Mesothelial cell of epicardium (in vitro differentiated cells): ENCODE measurements at places on chromosomes 7 and 10. TPM values are rescaled to one million over a fixed set of nuclear protein-coding genes. Genes with fewer than 3 reads are reported as not detected.

DHX32 gene
- total RNA-seq: 30.0 to 33.0 TPM (median 31.0 TPM) in 3 replicates

GLRX3 gene
- total RNA-seq: 70.0 to 76.8 TPM (median 74.6 TPM) in 3 replicates

DNA sequence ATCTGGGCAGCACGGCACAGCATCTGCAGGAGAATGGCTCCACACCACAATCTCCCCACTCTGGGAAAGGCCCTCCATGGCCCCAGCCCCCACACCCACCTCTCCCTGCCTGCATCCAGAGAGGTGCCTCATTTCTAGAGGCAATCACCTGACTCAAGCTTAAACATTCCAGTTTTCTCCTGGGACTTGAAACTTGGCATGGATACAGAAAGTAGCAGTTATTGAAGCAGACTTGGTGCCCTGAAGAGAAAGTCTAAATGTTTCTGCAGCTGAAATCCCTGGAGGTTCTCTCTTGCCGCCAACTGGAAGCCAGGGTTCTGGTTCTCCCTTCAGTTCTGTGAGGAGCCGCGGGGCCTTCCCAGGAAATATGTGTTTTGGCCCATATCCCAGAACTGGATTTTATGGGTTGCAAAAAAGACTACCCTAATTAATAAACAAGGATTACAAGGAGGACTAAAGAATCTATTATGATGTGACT is 122.8 kb downstream of the SKIDA1 start:
- peak overlapping the region; percentile 41 for H3K27ac ChIP-seq
- no peak for DNase-seq
- H3K27me3 ChIP-seq: no peaks in the 10 kb centered on the region
- H3K4me3 ChIP-seq: no peak overlapping the region
- peaks cover 2% of the 10 kb centered on the region for H3K36me3 ChIP-seq

DNA sequence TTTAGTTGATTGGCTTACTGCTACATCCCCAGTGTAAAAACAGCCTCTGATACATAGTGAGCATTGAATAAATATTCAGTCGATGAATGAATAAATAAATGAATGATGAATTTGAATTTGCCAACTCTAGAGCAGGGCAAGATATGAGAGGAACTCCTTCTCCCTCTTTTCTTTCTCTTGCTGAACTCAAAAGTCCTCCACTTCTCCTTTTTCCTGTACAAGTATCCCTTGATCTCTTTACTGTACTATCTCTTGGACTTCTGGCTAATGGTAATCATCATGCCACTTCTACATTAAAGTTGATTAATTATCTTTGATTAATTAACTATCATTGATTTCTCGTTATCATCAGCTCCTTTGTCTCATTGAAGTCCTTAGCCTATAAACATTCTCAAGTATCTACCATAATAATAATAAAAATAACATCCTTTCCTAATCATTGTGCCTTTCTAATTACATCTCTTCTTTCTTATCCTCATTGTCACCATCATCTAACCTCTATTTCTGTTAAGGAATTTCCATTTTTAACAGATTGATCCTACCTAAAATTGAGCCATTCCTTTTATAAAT is 10.6 kb downstream of the CPED1 start:
- no peak overlapping the region for H3K4me3 ChIP-seq
- H3K27ac ChIP-seq: peak overlapping the region; percentile 74
- no peak for DNase-seq
- H3K36me3 ChIP-seq: no peaks in the 10 kb centered on the region

SEMA3A gene
- total RNA-seq: 43.4 to 50.4 TPM (median 44.4 TPM) in 3 replicates

- peak overlapping the region; percentile 71 for H3K27ac ChIP-seq
- H3K4me3 ChIP-seq: no peak overlapping the region
- no peaks in the 10 kb centered on the region for H3K27me3 ChIP-seq
- no peak for DNase-seq
- peaks cover 48% of the 10 kb centered on the region for H3K4me1 ChIP-seq
Measured at GRCh38 chr7:112162142-112162766, 43.9 kb downstream of the DOCK4 start.

- no peaks in the 10 kb centered on the region for H3K4me1 ChIP-seq
- H3K27ac ChIP-seq: no peak overlapping the region
- DNase-seq: no peak
- no peaks in the 10 kb centered on the region for H3K27me3 ChIP-seq
- no peak overlapping the region for H3K4me3 ChIP-seq
Measured at GRCh38 chr7:150648353-150649079, 16.3 kb upstream of the GIMAP6 start.

DNA sequence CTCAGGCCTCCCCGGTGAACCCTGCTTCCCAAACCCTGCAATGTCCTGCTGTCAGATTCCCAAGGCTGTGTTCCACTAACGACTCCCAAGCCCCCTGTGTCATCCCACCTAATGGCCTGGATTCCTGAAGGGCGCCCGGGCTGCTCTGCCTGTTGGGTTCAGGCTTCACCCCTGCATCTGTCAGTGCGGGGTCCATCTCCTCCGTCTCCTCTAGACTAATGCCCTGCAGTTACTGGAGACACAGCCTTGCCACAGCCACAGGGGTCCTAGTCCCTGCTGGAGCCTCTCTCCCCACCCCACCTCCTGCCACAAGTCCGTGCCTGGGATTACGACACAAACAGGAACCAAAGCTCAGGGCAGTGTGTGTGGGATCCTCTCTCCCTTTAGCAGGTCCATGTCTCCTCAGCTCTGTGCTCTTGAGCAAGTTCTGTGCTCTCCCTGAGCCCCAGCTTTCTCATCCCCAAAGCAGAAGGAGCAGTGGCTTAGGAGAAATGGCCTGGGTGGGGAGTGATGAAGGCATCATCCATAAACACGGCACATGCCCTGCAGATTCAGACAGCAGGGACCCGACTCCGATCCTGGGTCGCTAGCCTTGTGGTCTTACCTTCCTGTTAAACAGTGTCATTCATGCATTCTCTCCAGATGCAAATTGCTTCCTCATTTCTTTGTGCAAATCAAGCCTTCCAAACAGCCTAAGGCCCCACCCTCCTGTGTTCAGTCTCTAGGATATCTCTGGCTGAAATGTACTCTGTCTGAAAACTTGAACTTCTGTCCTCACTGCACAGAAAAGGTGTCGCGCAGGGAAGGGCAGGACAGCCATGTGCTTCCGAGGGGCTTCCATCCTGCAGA is 8.2 kb upstream of the RBP3 start:
- no peaks in the 10 kb centered on the region for H3K36me3 ChIP-seq
- no peak overlapping the region for H3K4me3 ChIP-seq
- H3K4me1 ChIP-seq: no peaks in the 10 kb centered on the region

- H3K4me3 ChIP-seq: no peak overlapping the region
- no peaks in the 10 kb centered on the region for H3K36me3 ChIP-seq
- H3K27me3 ChIP-seq: peaks cover 94% of the 10 kb centered on the region
- H3K4me1 ChIP-seq: no peaks in the 10 kb centered on the region
- no peak overlapping the region for H3K27ac ChIP-seq
Measured at GRCh38 chr7:127245607-127246006, 7.1 kb downstream of the GRM8 start.

GRCh38 chr10:117945651-117946050 is 101.1 kb downstream of the RAB11FIP2 start:
- H3K27ac ChIP-seq: no peak overlapping the region
- no peak for DNase-seq
- H3K4me1 ChIP-seq: peaks cover 2% of the 10 kb centered on the region
- no peak overlapping the region for H3K4me3 ChIP-seq
- H3K27me3 ChIP-seq: peaks cover 33% of the 10 kb centered on the region
